T-helper 1 cell (primary cell): ENCODE measurements at places on chromosomes 2 and 18.

- no peak for DNase-seq
These were observed 40.3 kb downstream of the LHCGR start for GRCh38 chr2:48715042-48715899.

DNA sequence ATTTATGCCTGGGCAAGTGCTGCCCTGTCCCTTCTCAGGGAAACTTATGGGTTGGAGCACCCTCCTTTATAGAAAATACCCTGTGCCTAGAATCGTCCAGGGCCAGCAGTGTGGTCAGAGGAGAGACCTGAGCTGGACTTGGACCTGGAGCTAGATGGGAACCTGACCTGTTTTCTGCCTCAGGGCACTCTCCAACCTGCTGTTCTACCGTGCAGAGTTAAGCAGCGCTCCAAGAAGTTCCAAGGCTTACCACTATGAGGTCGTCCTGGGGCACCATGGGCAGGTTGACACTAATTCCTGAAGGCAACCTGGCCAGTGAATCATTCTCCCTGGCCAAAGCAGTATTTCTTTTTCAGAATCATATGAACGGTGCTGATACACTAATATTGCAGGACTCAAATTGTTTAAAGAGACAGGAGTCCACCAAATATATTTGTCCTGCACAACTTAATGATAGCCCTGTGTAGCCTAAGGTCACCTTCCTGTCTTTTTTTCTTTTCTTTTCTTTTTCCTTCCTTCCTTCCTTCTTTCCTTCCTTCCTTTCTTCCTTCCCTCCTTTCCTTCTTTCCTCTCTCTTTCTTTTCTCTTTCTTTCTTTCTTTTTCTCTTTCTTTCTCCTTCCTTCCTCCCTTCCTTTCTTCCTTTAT, 455.4 kb upstream of the HNMT start:
- DNase-seq: no peak

GRCh38 chr2:223784221-223784772, 53.1 kb downstream of the AP1S3 start:
- no peak for DNase-seq

DNA sequence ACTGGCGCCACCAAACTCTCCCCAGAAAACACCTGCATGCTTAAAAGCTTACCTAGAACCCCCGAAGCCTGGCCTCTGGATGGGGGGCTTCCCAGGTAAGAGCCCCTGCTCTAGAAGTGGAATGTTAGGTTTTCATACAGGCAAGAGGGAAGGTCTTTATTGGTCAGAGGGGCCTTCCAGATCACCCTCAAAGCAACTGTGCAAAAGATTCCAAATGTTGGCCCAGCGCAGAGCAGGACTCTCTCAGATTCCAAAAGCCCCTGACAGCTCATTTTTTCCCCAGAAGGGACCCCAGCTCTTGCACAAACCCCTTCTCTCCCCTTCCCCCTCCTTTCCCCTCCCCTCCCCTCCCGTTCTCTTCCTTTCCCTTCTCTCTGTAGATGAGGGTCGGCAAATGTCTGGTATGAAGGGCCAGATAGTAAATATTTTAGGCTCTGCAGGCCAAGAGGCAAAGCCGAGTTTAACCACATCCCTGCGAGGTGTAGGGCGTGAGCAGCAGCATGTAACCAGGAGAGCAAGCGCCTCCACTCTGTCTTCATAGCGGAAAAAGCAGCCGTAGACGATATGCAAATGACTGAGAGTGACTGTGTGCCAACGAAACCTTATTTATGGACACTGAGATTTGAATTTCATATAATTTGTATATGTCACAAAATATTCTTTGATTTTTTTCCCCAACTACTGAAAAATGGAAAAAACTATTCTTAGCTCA, 116.9 kb downstream of the SMAD7 start:
- DNase-seq: peak; percentile 87

DNA sequence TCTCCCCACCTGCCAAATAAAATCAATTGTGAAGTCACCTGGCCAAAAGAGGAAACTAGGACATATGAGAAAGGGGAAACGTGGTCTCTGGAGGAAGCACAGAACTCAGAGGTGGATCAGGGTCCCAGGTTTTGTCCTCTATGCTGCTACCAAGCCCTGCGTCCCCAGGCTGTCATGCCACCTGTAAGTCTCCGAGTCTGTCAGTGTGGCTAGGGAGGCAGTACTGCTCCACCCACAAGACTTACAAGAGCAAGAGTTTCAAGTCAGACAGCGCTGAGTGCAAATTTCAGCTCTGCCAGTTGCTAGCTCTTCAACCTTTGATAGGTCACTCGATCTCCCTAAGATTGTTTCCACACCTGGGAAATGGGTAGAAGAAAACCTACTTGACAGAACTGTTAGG, 98.6 kb downstream of the C1QL2 start:
- DNase-seq: no peak
